ENCODE measurements at places on chromosomes 13 and 19.

- DNase-seq, result no peak
These were observed 22.6 kb upstream of the CDC16 start for GRCh38 chr13:114212158-114212495.

DNA sequence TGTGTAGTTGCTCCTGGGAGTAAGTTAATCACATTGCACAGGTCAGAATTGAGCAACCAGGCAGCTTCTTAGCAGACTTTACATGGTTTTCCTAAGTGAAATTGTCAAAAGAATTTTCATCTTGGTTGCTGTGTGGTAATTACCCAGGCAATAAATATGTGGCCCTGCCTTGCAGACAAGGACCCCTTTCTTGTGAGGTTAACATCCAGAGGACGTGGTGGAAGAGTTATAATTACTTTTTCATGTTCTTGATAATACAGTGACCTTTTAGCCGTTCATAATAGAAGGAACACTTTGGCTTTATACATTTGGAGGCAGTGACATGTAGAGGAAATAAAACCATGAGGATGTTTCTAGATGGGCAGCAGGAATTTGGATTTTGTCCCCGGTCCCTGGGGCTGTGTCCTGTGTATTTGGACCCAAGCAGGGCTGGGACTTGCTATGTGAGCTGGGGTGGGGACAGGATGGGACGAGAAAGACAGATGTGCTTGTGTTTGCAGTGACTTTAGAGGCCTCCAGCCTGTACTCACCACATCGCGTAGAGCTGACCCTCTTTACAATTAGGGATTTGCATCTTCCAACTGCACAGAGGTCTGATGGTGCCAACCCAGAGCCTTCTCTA is 156.2 kb downstream of the STK24 start:
- no peak for DNase-seq

DNA sequence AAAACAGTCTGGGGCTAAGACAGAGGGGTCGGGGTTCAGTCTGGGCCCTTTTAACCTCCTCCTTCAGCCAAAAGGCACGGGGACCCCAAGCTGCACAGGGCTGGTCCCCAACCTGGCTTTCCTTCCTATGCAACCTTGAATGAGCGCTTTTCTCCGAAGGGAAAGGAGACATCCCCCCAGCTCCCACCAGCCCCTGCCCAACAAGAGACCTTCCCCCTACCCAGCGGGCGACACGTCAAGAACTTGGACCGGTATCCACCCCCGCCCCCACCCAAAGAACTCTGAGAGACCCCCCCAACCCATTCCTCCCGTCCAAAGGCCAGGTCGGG is 35.0 kb upstream of the NANOS3 start:
- peak; percentile 32 for DNase-seq

DNA sequence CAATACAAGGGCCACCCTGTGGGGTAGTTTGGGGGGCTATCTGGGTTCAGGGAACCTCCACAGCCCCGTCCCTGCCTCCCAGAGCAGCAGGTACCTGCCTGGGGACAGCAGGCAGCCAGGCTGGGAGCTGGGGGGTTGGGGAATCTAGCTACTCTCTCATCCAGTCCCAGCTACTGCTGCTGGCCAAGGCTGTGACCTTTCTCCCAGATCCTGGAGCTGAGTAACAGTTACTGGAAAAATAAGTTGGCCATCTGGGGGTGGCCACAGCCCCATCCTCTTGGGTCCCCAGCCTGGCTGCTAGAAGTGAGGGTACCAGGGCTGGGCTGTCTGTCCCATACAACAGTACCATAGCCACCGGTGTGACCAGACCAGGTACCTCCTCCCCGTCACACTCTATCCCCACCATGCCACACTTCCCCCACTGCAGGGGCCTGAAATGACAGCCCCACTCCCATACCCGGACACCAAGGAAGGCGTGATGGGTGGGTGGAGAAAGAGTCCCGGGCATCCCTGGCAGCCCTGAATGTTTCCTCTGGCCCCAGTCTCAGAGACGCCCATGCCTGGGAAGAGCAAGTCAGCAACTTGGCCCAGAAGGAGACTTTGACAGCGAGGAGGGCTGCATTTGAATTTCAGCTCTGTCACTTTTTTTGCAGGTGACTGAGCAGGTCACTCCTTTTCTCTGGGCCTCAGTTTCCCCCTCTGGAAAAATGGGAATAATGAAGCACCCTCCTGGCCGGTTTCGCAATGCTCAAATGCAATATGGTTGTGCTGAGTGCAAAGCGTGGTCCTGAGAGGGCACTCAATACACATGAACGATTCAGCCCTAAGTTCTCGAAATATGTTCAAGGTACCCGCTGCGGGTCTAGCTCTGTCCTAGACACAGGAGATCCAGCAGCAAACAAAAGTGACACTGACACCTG is 30.7 kb upstream of the NFIC start:
- no peak for DNase-seq

GRCh38 chr13:113489549-113490495 is 689 bp downstream of the DCUN1D2 start:
- no peak for DNase-seq

- no peak for DNase-seq
These were observed 24.5 kb upstream of the LPAR6 start for GRCh38 chr13:48437371-48437770.

DNA sequence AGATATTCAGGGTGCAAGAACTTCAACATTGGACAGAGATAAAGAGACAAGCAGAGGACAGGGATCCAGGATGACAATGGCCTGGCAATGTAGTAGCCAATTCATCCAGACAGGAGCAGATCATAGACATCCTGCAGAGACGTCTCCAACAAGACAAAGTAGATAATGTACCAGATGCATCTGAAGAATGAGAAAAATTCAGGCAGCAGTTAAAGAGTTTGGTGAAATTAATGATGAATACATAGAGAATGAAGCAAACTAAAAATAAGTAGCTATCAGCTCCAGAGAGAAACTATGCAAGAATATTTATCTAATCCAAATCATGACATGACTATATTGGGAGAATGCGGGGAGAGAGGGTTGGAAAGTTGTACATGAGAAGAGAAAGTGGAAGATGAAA is 278.4 kb upstream of the DACH1 start:
- no peak for DNase-seq

- peak; percentile 25 for DNase-seq
These were observed 1.9 kb upstream of the ZNF628 start for GRCh38 chr19:55474269-55475265.

DNA sequence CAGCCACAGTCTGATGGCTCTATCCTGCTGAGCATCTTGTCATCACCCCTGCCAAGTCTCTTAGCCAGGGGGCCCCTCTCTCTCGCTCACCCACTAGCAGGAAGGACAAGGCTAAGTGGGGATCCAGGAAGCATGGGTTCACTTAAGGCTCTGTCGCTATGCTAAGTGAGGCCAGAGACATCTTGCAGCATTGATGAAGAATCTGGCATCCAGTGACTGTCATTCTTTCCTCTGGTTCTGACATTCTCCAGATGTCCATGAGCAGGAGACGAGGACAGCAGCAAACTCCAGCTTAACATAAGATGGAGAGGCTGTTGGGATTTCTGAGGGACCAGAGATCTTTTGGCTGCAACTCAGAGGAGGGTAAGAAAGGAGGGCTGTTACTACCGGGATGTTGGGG is 230.2 kb downstream of the TSHZ3 start:
- no peak for DNase-seq

DNA sequence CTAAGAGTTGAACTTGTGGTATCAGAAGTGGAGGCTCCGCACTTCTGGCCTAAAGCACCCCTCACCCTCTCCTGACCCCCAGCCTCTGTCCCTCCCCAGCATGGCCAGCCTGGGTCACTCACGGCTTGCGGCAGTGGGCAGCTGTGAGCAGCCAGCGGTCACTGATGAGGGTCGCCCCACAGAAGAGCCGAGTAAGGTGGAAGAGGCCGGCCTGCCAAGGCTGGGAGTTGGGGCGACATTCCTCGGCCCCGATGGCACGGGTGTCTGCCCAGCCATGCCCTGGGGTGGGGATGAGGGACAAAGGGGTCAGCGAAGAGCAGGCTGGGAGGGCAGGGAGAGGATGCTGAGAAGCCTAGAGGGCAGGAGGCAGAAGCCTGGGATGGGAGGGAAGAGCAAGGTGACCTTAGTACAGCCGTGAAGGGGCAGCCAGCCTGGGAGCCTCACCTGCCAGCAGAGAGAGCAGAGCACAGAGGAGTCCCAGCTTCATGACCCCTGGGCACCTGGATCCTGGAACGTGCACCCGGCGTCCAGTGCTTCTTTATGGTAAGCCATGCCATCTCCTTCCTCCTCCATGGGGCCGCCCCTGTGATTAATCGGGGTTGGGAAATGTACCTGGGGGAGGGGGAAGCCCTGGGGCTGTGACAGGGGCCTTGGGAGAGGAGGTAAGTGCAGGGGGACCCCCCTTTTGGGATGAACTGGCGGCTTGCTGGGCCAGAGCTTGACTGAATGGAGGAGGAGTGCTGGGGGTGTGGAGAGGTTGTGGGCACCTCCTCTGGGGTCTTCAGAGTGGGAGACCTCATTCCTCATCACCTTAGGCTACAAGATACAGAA is 7.9 kb upstream of the KLK8 start:
- no peak for DNase-seq

DNA sequence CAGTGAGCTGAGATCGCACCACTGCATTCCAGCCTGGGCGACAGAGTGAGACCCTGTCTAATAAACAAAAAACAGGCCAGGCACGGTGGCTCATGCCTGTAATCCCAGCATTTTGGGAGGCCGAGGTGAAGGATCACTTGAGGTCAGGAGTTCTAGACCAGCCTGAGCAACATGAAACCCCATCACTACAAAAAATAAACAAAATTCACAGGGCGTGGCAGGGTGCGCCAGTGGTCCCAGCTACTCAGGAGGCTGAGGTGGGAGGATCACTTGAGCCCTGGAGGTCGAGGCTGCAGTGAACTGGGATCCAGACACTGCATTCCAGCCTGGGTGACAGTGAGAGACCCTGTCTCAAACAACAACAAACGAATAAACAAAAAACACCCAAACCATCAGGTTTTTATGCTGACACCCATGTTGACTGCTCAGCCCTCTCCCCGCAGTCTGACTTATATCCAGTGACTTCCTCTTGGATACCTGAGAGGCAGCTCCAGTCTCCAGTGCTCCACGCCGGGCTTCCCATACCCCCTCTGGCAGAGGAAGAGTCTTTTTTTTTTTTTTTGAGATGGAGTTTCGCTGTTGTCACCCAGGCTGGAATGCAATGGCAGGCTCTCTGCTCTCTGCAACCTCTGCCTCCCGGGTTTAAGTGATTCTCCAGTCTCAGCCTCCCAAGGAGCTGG is 17.7 kb downstream of the WTIP start:
- no peak for DNase-seq

DNA sequence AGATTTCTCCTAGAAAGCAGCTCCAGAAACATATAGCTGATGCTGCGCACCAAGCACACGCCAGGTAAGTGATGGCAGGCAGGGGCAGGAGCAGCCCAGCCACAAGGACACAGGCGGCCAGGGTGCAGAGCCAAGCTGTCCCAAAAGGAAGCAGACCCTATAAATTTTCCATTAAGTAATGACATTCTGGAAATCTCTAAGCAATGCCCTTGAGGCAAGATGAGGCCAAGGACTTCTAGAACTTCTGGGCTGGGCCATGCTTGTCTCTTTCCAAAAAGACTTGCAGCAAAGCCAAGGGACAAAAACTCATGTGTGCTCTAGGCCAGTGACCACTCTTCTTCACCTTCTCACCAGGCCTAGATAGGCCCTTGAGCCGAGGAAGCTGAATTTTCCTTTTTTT is 42.2 kb upstream of the EPHX3 start:
- DNase-seq, result no peak

DNA sequence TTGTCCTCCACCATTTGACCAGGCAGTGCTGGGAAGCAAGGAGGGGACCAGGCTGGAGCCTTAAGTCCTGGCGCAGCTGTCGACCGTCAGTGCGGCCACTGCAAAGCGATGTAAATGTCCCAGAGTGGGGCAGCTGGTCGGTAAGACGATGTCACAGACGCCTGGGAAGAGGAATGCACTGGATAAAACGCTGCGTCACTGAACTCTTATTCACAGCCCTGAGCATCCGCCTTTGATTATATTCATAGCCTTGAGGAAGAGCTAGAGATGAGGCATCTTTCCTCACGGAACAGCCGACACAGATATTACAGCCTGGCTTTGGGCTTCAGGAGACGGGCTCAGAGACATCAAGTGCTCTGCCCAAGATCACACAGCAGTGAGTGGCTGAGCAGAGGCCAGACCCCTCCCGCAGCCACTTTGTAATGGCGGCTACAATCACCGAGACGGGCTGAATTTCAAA is 17.6 kb upstream of the TUBGCP3 start:
- no peak for DNase-seq

DNA sequence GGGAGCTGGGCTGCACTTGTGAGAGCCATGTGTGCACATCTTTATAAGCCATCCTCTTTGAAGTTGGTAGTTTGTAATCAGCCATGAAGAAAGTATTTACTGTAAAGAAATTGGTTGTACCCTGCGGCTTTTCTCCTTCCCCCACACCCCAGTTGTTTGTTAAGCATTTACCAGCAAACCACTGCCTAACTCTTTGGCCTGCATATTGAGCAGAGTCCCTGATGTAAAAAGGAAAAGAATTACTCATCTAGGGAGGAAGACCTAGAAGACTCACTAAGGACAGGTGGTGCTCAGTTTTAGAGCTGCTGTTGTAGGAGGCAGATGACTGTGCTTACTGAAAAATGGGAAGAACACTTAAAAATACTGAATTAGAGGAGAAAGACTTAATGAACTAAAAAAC is 245.3 kb downstream of the PCCA start:
- DNase-seq, result no peak

GRCh38 chr19:39142630-39143029 is 17.0 kb downstream of the PAK4 start:
- DNase-seq, result no peak

GRCh38 chr13:63124863-63125262 is 1709.2 kb upstream of the PCDH20 start:
- no peak for DNase-seq

DNA sequence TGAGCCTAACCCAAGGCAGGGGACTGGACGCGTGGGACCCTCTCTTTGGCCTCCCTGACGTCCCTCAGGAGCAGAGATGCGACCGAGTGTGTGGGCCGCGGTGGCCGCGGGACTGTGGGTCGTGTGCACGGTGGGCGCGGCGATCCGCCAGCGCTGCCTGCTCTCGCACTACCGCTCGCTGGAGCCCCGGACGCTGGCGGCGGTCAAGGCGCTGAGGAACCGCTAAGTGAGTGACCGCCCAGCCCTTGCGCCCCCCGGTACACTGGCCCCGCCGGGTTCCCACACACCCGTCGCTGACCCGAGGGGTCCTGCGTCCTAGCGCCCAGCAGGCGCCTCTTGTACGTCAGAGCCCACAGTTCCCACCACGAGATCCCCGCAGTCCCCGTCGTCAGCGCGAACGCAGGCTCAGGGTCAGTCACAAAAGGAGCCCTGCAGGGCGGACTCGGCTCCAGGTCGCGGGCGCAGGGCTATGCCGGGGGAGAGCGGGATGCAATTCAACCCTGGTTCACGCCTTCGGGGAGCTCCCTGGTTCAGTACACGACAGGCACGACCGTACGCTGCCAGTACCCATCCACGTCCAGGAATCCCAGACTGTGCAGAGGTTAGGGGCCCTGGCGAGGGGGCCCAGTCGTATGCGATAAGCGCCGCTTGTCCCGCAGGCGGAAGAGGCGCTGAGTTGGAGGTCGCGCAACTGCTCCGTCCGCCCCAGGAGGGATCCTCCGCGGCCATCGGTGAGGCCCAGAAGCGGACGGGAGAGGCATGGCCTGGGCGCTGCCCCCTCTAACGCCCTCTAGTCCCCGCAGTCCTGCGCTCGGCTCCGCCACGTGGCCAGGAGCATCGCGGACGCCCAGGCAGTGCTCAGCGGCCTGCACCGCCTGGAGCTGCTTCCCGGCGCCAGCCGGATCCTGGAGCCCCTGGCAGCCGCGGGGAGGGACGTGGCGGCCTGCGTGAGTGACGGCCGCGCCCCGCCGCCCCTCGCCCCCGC is 3.6 kb upstream of the IFNL2 start:
- DNase-seq, result peak; percentile 67

Measured in H9 (cell line).